ENCODE measurements at places on chromosomes 6 and 20. TPM values are rescaled to one million over a fixed set of nuclear protein-coding genes. Genes with fewer than 3 reads are reported as not detected.
A peak's percentile ranks its signal among the peaks of the same experiment; 100 is the strongest.

- DNase-seq, result no peak
Observed at GRCh38 chr6:88908598-88909548, 54.5 kb downstream of the RNGTT start.

DNA sequence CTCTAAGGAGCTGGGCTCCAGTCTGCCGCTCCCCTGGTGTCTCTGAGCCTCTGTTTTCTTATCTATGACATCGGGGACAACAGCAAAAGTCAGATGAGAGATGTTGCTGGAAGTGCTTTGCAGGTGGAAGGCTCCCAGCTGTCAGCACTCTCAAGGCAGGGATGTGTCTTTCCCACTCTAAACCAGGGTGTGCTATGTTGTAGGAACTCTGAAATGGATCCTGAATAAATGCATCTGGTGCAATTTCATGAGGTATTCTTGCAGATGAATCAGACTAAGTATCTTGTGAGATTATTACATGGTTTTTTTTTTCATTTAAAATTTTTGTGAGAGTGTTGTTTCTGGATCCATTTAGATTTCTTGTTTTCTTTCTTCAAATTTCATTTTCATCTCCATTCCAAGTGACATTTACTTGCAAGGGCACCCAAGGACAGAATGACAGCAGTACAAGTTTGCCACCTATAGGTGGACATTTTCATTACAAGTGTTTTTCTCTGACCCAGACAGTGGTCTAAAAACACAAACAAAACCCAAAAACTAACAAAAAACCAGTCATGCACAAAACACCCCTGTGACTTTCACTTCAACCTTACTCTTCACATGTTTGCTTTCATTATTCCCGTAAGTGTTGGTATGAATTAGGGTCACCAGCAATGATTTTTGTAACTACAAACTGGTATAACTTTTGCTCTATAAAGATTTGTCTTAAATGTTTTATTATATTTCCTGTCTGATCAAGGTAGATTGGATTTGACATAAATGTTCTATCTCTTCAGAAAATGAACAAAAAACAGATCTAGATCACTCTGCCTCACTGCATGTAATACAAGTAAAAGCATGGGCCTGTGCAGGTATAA, 14.7 kb upstream of the SIM1 start:
- DNase-seq, result no peak

The RTEL1 gene
- total RNA-seq, result 53.6 TPM

- no peak for DNase-seq
Observed at GRCh38 chr6:14453712-14454472, 336.3 kb downstream of the CD83 start.

DNA sequence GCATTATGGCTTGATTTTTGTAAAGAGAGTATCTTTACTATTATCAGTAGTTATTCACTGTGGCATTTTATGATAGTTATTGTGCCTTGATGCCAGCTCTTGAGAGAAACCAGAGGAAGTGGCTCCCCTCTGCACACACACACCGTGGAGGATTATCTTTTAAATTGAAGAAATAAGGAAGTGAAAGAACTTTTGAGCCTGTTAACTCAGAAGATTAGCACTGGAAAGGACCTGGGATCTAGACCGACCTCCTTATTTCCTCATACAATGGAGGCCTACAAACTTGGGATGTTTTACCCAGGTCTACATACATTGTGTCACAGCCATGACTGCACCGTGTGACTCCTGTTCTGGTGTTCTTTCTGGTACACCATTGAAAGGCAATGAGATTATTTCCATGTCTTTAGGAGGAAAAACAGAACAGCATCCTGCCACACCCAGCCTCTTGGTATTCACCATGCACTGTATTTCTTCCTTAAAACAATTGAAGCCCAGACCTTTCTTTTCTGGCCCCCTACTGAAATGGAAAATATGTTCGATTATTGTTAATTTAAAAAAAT, 40.6 kb downstream of the HECA start:
- DNase-seq, result no peak

The BTN3A1 gene
- total RNA-seq, result 64.7 TPM

The SLC32A1 gene
- total RNA-seq, result not detected

The FAM8A1 gene
- total RNA-seq, result 9.0 TPM

- no peak for DNase-seq
Observed at GRCh38 chr6:160260367-160260766, 1.7 kb upstream of the SLC22A2 start.

DNA sequence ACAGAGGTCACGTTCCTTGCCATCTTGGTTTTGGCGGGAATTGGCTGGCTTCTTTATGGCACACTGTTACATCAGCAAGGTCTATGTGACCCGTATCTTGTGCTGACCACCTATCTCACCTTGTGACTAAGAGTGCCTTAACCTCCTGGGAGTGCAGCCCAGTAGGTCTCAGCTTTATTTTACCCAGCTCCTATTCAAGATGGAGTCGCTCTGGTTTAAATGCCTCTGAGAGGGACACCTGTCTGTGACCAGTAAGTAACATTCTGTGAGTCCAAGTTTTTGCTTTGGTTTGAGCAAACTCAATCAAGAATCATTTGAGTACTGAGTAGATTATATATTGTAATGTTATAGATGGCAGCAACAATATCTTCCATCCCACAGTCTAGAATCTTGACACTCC, 85.0 kb downstream of the BMP2 start:
- no peak for DNase-seq

- no peak for DNase-seq
Observed at GRCh38 chr6:169591616-169592015, 110.2 kb downstream of the WDR27 start.

The EYS gene
- not detected for total RNA-seq

DNA sequence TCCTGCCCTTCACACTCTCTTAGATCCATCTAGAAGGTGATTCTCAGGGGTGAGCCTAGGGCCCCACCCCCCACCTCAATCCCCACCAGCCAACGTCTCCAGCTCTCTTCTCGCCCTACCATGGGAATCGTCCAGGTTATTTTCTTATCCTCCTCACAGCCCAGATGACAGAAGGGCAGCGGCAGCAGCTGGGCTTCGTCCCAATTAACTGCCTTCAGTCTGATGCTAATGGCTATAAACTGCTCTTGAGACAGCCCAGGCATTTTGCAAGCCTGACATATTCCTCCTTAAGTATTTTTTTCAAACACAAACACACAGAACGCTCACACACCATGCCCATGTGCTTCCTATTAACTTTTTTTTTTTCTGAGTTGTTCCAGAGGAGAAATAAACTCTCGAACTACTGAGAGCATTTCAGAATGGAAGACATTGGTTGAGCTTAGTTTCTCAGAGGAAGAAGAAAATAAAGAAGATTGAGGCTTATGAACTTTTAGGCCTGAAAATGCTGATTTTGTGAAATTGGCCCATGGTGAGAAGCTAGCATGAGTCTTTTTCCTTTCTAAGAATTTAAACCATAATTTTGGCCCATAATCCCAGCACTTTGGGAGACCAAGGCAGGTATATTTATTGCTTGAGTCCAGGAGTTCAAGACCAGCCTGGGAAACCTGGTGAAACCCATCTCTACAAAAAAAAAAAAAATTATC, 124.6 kb downstream of the EYA2 start:
- DNase-seq, result no peak

DNA sequence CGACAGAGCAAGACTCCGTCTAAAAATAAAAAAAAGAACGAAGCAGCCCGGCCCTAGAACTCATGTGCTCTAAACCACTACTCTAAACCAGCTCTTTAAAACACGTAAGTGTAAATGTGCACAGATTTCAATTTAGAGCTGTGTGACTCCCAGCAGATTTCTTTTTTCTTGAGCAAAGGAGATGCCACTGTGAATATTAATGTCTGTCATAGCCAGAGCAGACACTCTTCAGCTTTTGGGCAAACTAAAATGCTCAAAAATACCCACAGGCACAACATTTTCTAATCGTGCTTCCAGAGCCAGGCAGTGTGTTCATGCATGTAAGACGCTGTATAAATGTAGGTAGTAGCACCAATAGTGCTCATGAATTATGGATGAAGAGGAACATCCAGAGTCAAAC, 218.9 kb upstream of the PLCB4 start:
- no peak for DNase-seq

The RHAG gene
- total RNA-seq, result not detected

DNA sequence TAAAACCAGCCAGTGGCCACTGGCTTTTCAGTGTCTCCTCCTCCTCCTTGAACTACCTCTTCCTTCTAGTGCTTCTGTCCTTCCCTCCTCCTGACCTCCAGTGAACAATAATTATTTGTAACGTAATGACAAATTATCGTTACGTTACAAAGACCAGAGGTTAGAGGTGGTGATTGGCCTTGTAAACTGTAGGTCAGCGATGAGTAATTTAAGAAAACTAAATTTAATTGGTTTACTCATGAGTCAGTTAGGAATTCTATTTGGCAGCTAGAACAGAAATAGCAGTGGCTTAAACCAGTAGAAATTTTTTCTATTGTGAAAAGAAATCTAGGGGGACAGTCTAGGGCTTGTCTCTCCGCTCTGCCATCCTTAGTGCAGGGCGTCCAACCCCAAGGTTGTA, 38.8 kb downstream of the PPARD start:
- DNase-seq, result no peak

The SLC9A8 gene
- 24.9 TPM for total RNA-seq

The TCF21 gene
- total RNA-seq, result not detected

- no peak for DNase-seq
Observed at GRCh38 chr20:57785720-57786119, 75.9 kb upstream of the PMEPA1 start.

The TAB2 gene
- 138 TPM for total RNA-seq

GRCh38 chr6:11298651-11299420, 66.4 kb upstream of the NEDD9 start:
- peak; percentile 59 for DNase-seq

The OPRL1 gene
- 0.99 TPM for total RNA-seq

GRCh38 chr20:14953736-14954135, 616.3 kb upstream of the FLRT3 start:
- DNase-seq, result no peak

The ASIP gene
- not detected for total RNA-seq

DNA sequence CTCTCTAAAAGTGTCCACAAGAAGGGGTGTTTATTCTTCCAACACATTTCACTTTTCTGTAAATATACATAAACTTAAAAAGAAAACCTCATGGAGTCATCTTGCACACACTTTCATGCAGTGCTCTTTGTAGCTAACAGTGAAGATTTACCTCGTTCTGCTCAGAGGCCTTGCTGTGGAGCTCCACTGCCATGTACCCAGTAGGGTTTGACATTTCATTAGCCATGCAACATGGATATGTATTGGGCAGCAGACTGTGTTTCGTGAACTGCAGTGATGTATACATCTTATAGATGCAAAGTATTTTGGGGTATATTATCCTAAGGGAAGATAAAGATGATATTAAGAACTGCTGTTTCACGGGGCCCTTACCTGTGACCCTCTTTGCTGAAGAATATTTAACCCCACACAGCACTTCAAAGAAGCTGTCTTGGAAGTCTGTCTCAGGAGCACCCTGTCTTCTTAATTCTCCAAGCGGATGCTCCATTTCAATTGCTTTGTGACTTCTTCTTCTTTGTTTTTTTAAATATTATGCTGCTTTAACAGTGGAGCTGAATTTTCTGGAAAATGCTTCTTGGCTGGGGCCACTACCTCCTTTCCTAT, 17.9 kb downstream of the IRF4 start:
- DNase-seq, result peak; percentile 26

DNA sequence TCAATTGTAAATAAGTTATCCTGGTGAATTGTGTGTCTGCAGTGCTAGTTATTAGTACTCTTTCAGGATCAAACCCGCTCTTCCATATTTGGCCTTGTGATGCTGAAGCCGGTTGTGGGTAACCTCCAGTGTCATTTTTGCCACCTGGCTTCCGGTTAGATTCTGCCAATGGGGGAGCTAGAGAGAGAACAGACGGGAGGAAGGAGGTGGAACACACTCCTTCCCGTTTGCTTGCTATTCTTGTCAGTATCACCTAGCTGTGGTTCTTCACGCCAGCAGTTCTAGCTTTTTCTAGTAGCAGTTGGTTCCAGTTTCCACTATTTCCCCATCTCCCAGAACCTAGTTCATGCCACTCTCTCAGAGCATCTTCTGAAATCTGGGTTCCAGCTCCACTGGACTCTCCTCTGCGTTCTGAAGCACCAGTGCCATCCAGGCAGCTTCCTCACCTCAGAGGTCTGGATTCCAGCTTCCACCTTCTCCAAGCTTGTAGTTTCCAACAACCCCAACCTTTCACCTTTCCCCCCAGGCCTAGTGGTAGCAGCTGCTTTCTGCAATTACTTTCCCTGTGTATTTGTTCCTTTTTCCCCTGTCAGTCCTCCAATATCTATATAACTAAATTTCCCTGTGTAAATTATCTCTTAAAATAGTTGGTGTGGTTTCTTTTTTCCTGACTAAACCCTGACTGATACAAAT, 46.9 kb upstream of the LOC128125822 start:
- no peak for DNase-seq

The LCA5 gene
- not detected for total RNA-seq

GRCh38 chr20:38692436-38693411, 31.6 kb upstream of the SLC32A1 start:
- peak; percentile 69 for DNase-seq

DNA sequence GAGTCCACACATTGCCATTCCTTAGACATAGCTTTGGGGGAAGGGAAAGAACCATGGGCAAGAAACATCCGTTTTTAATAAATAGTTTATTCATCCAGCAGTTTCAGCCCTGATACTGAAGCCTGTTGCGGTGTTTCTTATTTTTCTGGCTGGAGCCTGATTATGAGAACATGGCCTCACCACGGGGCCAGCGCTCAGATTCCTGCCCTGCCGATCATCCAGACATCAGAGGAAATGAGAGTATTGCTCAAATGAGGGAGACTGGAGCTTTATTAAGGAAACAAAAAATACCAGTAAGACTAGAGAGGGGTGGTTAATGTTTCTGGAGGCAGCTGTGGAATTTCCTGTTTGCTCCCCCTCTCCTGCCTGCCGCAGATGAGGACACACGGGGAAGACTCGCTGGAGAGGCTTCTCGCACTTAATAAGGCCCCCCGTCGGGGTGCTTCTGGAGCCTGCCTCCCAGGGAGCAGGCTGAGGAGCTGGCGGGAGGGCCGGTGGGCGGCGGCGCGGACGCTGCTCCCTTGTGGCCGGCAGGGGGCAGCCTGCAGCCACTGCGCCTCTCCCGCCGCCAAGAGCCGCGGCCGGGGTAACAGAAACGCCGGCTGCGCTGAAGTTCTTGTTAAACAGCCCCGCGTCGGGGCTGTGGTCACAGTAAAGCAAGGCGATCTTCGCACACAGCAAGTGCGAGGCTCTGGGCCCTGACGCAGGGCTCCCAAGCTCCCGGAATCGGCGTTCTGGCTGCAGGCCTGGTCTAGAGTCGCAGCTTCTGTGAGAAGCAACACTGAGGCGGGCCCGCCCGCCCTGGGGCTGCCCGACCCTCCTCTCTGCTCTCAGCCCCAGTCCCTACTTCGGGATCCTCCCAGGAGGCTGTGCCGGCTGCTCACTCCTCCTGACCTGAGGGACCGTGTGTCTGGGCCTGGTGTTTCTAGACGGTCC, 17.5 kb downstream of the LEMD2 start:
- DNase-seq, result peak; percentile 73

- DNase-seq, result no peak
Observed at GRCh38 chr20:3000852-3001523, 42.4 kb upstream of the GNRH2 start.

GRCh38 chr6:7468382-7469081, 72.9 kb upstream of the DSP start:
- no peak for DNase-seq

The DPPA5 gene
- not detected for total RNA-seq

- no peak for DNase-seq
Observed at GRCh38 chr6:42727627-42728026, 5.2 kb upstream of the PRPH2 start.
